ENCODE measurements at places on chromosomes 2 and 18.
A peak's percentile ranks its signal among the peaks of the same experiment; 100 is the strongest.

DNA sequence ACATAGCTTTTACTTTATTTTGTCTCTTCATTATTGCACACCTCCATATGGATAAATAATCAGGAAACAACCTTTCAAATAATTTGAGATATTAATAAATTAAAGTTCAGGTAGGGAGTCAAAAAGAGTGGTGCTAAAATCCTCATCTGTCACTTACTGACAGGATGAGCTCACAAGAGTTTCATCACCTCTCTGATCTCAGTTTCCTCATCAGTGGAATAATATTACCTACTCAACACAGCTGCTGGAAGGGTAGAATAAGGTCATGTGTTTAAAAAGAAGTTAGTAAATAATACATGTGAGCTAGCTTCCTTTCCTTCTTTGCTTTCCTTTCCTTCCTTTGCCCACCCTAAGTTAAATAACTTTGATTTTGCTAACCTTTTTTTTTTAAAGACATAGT, 61.9 kb downstream of the RDH14 start:
- DNase-seq = no peak

DNA sequence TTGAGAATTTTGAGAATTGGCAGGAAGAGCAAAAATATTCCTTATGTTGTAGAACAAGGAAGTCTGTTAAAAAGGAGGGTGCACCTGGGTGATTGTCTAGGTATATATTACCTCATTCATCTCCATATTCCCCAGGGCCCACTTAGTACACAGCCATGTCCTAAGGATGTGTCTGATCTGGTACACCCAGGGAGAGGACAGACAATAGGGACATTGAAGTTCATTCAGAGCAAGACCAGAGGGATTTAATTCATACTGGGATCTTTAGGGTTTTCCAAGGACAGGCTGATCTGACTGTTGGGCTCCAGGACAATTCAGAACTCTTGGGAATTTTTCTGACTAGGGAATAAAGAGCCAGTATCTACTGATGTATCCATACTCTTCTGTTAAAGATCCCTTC, 112.1 kb downstream of the PHLPP1 start:
- DNase-seq = no peak

DNA sequence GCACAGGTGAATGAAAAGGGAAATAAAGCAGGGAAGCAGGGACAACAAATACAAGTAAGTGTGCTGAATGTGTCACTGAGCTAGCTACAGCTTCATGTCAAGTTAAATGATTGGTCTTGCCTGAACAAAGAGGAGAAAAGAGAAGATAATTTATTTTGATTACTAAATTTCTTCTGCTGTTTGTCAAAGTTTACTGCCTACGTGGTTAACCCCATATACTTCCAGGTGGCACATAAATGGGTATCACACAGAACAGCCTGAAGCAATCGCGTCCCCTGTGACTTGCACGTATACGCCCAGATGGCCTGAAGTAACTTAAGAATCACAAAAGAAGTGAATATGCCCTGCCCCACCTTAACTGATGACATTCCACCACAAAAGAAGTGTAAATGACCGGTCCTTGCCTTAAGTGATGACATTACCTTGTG, 434.2 kb downstream of the LRRTM4 start:
- no peak for DNase-seq

DNA sequence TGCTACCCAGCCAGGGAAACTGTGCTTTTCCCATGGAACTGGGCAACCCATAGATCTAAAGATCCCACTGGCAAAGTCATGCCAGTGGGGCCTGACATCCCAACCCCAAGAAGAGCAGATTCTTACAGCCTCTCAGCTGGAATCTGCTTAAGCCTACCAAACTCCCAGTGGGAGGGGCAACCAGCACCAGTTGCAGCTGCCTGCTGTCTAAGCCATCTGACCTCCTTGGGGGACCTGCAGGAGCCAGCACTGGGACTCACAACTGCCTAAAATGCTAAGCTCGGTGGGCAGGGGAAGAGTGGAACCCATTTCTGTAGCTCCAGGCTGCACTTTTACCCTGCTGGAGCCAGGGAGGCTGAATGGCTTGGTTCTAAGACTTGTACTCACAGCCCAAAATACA, 770.7 kb upstream of the SLC8A1 start:
- no peak for DNase-seq

- peak; percentile 96 for DNase-seq
Measured at GRCh38 chr2:177799531-177799930, 273.0 kb downstream of the PDE11A start.

- no peak for DNase-seq
Measured at GRCh38 chr2:64400105-64400728, 53.7 kb upstream of the LGALSL start.

GRCh38 chr18:63317556-63317946, 2.0 kb downstream of the BCL2 start:
- no peak for DNase-seq
